ENCODE measurements at places on chromosomes 2 and 18. TPM values are rescaled to one million over a fixed set of nuclear protein-coding genes. Genes with fewer than 3 reads are reported as not detected.

DNA sequence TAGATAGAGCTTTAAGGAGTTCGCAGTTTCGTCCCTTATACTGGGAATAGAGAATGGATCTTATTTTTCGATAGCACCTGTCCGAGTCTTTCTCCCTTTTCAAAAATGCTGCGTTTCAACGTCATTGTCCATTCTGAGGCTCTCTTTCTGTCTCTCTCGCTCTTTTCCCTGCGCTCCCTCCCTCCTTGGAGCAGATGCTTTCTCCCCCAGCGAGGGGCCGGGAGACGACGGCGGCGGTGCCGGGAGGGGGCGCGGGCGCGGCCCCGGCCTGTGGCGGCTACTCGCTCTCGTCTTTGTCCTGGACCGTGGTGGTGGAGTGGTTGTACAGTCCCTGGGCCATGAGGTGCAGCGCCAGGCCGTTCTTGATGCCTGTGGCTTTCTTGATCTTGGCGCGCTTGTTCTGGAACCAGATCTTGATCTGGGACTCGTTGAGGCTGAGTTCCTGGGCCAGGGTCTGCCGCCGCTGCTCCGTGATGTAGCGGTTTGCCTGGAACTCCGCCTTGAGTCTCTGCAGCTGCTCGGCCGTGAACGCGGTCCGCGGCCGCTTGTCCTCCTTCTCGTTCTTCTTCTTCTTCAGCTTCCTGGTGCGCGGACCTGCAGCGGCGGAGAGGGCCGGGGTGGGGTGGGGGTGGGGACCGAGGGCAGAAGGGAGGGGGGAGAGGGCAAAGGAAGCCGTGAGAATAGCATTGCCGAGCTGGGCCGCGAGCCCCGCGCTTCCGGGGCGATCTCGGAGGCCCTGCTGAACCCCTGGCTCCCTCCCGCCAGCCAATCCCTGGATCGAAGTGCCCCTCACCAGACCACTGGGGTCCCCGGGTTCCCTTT, 4.6 kb downstream of the EN1 start:
- no peak overlapping the region for H3K27ac ChIP-seq
- peaks cover 100% of the 10 kb centered on the region for H3K27me3 ChIP-seq
- no peaks in the 10 kb centered on the region for H3K4me1 ChIP-seq
- H3K4me3 ChIP-seq: no peak overlapping the region

DNA sequence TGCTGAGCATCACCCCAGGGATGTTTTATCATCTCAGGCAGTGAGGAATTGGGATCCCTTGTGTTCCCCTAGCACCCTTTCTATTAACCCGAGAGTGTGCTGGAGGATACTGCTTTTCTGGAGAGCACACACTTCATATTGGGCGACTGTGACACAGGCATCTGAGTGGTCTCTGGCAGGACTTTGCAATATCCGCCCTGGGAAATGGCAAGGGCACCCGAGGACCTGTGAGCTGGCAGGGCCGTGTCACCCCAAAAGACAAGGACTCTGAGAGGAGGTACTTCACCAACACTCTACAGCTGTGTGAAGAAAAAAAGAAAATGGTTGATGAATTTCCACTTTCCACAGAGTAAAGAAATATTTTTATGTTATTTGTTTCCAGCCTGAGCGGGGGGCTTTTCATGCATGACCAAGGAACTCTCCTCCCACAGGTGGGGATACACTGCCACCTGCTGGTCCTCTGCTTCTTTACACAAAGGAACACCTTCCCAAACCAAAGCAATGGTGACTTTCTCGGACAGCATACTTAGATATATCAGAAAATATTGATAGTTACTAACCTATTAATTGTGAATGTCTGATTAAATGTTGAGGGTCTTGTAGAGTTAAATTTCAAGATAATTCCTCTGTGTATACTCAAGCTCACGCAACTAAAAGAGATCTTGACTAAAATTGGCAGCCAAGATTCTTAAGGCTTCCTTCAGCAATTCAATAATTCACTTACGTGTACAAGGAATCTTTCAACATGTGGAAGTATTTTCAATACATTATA, 45.9 kb upstream of the REG3G start:
- no peak for ATAC-seq
- peaks cover 19% of the 10 kb centered on the region for H3K27me3 ChIP-seq
- no peak overlapping the region for H3K4me3 ChIP-seq
- H3K4me1 ChIP-seq: no peaks in the 10 kb centered on the region
- no peaks in the 10 kb centered on the region for H3K36me3 ChIP-seq
- H3K27ac ChIP-seq: no peak overlapping the region

GRCh38 chr18:35362531-35362930, 14.6 kb downstream of the ZNF396 start:
- no peaks in the 10 kb centered on the region for H3K36me3 ChIP-seq
- H3K4me3 ChIP-seq: no peak overlapping the region
- no peak for ATAC-seq
- no peaks in the 10 kb centered on the region for H3K27me3 ChIP-seq
- no peaks in the 10 kb centered on the region for H3K4me1 ChIP-seq

DNA sequence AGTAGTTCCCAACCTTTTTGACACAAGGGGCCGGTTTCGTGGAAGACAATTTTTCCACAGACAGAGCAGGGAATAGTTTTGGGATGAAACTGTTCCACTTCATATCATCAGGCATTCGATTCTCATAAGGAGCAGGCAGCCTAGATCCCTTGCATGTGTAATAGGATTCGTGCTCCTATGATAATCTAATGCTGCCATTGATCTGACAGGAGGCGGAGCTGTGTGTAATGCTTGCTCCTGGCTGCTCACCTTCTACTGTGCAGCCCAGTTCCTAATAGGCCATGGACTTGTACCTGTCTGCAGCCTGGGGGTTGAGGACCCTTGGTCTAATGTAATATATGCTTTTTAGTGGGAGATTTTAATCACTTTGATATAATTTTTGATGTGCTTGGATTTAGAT, 188.7 kb upstream of the KLHL14 start:
- H3K4me1 ChIP-seq: no peaks in the 10 kb centered on the region
- no peak overlapping the region for H3K27ac ChIP-seq
- H3K27me3 ChIP-seq: no peaks in the 10 kb centered on the region
- ATAC-seq: no peak
- no peaks in the 10 kb centered on the region for H3K36me3 ChIP-seq

GRCh38 chr2:71922091-71922490, 225.6 kb downstream of the CYP26B1 start:
- no peaks in the 10 kb centered on the region for H3K36me3 ChIP-seq
- no peak for ATAC-seq
- H3K27ac ChIP-seq: no peak overlapping the region
- no peaks in the 10 kb centered on the region for H3K27me3 ChIP-seq
- no peak overlapping the region for H3K4me3 ChIP-seq

- peaks cover 25% of the 10 kb centered on the region for H3K4me1 ChIP-seq
- H3K27me3 ChIP-seq: peaks cover 79% of the 10 kb centered on the region
- H3K36me3 ChIP-seq: no peaks in the 10 kb centered on the region
- H3K4me3 ChIP-seq: peak overlapping the region; percentile 23
These were observed 368 bp downstream of the TMEFF2 start for GRCh38 chr2:192194265-192194865.

GRCh38 chr18:29078273-29078672, 901.3 kb upstream of the CDH2 start:
- no peaks in the 10 kb centered on the region for H3K27me3 ChIP-seq
- no peak for ATAC-seq
- H3K4me1 ChIP-seq: no peaks in the 10 kb centered on the region
- H3K36me3 ChIP-seq: no peaks in the 10 kb centered on the region
- H3K4me3 ChIP-seq: no peak overlapping the region

- H3K36me3 ChIP-seq: no peaks in the 10 kb centered on the region
- ATAC-seq: no peak
- H3K27me3 ChIP-seq: no peaks in the 10 kb centered on the region
- H3K4me3 ChIP-seq: no peak overlapping the region
- H3K27ac ChIP-seq: no peak overlapping the region
- no peaks in the 10 kb centered on the region for H3K4me1 ChIP-seq
These were observed 413.8 kb downstream of the RAD51AP2 start for GRCh38 chr2:17104454-17104853.

DNA sequence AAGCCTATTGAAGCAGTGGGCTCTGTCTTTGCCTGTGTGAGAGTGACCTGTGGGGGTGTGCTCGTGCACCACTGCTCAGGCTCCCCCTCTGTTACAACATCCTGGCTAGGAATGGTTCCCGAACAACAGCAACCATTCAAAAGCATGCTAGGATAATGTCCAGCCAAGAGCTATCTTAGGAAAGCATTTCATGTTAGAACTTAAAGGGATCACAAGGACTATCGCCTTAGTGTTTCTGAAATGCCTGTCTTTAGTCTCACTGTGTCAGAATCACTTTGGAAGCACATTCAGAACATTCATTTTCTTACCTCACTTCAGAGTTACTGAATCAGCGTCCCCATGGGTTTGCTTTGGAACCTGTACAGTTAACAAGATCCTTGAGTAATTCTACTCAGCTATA, 134.9 kb upstream of the DSEL start:
- no peaks in the 10 kb centered on the region for H3K36me3 ChIP-seq
- no peak overlapping the region for H3K4me3 ChIP-seq
- peak; percentile 81 for ATAC-seq
- no peaks in the 10 kb centered on the region for H3K4me1 ChIP-seq
- H3K27me3 ChIP-seq: peaks cover 7% of the 10 kb centered on the region

- H3K4me1 ChIP-seq: no peaks in the 10 kb centered on the region
- H3K27me3 ChIP-seq: peaks cover 15% of the 10 kb centered on the region
- H3K4me3 ChIP-seq: no peak overlapping the region
- no peak overlapping the region for H3K27ac ChIP-seq
- ATAC-seq: no peak
- no peaks in the 10 kb centered on the region for H3K36me3 ChIP-seq
These were observed 626.7 kb downstream of the GALR1 start for GRCh38 chr18:77876319-77876865.

DNA sequence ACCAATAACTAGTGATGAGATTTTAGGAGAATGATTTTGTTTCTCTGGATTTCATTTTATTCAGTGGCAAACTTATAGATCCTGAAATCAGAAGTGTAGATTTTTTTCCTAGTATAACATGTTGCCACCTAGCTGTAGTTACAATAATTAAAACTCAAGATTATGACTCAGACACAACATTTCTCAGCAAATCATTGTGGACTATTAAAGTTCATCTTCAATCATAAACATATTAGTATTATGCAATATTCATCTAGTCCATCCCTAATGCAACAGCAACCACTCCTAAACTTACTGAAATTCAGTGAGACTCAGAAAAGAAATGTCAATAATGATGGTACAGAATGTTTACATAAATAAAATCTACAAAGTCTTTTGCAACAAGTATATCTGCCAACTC, 51.3 kb downstream of the USP34 start:
- no peak for ATAC-seq
- no peak overlapping the region for H3K4me3 ChIP-seq
- no peaks in the 10 kb centered on the region for H3K27me3 ChIP-seq
- H3K27ac ChIP-seq: no peak overlapping the region

The ATAD2B gene
- 10.4 TPM for total RNA-seq

The CNGA3 gene
- 1.1 TPM for total RNA-seq

The SLC35F5 gene
- 90.3 TPM for total RNA-seq
